ENCODE measurements at places on chromosomes 6 and 20.

- DNase-seq, result no peak
Measured at GRCh38 chr6:7696061-7696460, 29.8 kb upstream of the BMP6 start.

DNA sequence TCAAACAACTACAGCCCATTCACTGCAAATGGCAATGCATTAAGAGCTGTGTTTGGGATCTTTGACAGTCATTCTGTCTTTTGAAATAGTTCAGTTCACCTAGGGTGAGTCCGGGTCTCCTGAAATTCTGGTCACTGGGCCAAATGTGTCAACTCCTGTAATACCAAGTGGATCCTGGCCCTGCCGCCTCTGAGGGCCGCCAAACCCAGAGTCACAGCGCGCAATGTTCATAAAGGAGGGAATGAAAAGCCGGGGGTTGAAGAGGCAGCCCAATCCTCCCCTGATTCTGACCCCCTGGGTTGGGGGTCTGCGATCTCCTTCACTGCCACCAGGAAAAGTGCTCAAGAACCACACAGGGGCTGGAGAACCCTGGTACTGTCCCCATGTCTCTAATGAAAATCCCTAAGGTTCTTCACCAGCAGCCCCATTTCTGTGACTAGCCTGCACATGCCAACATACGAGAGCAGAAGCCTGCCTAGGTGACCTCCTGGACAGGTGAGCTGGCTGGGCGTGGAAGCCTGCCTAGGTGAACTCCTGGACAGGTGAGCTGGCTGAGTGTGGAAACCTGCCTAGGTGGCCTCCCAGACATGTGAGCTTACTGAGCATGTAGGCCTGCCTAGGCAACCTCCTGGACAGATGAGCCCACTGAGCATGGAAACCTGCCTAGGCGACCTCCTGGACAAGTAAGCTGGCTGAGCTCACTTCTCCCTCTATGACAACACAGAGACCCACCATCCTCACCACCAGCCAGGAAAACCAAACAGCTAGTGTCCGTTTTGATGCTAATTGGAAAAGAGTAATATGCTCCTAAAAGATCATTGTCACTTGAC is 16.1 kb upstream of the APMAP start:
- no peak for DNase-seq

DNA sequence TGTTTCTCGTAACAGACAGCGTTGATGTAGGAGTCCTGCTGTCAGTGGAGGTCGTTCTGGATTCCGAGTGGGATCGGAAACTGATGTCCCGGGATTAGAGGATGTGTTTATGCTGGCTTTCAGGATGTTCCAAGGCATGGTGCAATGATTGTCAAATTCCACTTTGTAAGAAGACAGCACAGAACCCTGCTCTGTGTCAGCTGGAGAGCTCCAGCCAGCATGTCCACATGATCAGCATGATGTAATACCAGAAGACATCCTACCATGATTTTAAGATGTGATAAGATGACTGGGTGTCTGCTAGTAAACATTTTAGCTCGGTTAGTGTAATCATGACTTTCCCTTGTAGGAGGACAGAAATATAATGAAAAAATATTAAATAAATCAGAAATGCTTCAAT is 20.3 kb downstream of the ENPP1 start:
- no peak for DNase-seq

DNA sequence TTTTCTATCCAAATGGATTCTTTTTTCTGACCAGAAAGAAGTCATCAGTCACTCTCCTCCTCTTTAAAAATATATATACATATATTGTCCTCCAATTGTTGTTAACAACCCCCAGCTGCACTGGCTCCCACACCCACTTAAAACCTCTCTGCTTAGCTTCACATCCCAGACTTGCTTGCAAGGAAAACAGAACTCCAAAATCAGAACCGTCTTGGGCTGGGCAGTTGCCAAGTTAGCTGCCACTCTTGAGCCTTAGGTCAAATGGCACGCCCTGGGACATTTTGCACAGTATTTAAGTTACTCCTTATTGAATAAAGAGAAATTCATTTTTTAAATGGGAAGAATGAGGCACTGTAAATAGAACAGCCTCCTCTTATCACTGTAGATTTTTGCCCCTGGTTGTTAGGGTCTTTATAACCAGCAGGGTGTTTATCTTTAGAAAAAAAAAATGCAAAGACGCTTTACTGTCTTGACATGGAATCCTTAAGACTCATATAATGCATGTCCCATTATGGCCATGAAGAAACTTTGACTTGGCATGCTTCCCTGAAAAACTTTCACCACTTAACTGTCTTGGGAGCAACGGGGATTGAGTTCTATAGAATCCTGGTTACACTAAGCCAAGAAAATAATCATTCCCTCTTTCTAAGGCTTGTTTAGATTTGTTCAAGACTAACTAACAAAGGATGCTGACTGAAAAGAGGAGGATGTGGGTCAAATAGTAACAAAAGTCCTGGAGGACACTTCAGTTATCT is 204.5 kb downstream of the ISM1 start:
- DNase-seq, result peak; percentile 4

DNA sequence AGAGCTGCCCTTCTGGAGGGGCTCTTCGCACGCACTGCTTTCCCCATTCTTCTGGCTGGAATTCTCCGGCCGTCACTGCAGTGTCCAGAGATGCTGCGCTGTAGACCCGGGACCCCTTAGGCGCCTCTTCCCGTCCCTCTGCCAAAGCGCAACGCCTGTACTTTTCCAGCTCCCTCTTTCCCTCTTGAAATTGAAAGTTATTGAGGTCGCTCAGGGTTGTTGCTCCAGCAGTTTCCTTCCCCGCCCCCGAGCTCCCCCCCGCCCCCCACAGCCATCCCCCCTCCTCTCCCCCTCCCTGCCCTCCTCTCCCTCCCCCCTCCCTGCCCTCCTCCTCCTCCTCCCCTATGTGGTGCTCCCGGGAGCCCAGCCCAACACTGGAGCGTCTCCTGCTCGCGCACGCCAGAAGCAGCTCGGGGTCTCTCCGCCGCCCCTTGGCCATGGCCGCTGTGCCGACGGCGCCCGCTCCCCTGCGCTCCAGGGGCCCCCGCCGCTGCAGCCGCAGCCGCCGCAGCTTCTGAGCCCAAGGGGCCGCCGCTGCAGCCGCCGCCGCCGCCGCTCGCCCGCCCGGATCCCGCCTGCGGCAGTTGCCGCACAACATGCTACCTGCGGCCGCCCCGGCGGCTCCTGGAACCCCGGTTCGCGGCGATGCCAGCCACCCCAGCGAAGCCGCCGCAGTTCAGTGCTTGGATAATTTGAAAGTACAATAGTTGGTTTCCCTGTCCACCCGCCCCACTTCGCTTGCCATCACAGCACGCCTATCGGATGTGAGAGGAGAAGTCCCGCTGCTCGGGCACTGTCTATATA is at the start of gene RSPO3:
RSPO3 (plus strand) TSS at position 374 of the 804 bp plus-strand sequence. CDS start 522 bp downstream, outside the sequence.
- DNase-seq, result no peak

- no peak for DNase-seq
Measured at GRCh38 chr20:1861996-1862662, 33.1 kb upstream of the SIRPA start.

- DNase-seq, result no peak
Measured at GRCh38 chr20:44702776-44703175, 12.4 kb upstream of the CCN5 start.

DNA sequence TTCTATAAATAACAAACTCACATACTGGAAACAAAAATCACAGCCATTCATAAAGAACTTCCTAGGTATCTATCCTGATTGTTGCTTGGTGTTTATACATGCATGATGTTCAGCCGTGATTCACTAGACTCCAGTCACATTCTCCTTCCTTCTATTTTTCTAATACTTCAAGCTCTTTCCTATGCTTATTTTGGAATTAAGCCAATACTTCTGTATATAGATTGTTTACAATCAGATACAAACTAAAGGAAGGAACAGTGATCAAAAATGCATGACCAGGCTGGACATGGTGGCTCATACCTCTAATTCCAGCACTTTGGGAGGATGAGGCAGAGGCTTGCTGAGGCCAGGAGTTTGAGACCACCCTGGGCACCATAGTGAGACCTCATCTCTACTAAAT is 377.5 kb upstream of the IRAK1BP1 start:
- no peak for DNase-seq

DNA sequence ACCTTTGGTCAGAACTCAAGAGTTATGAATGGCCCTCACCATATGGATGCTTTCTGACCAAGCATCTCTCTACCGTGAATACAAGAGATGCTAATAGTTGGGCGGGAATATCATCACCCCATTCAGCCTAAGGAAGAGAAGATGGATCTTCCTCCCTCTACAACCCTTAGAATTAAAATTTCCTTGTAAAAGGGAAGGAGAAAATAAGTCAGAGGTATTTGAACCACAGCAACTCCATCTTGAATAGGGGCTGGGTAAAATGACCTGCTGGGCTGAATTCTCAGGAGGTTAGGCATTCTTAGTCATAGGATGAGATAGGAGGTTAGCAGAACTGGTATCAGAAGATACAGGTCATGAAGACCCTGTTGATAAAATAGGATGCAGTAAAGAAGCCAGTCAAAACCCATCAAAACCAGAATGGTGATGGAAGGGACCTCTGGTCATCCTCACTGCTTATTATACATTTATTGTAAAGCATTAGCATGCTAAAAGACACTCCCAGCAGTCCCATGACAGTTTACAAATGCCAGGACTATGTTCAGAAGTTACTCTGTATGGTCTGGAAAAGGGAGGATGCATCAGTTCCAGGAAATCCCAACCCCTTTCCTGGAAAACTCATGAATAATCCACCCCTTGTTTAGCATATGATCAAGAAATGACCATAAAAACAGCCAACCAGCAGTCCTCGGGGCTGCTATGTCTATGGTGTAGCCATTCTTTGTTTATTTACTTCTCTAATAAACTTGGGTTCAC is 101.2 kb downstream of the DTNBP1 start:
- no peak for DNase-seq

- DNase-seq, result peak; percentile 59
Measured at GRCh38 chr6:31122791-31123706, 2.8 kb upstream of the CDSN start.

GRCh38 chr6:75290136-75290945 is 5.7 kb upstream of the TMEM30A start:
- DNase-seq, result no peak

DNA sequence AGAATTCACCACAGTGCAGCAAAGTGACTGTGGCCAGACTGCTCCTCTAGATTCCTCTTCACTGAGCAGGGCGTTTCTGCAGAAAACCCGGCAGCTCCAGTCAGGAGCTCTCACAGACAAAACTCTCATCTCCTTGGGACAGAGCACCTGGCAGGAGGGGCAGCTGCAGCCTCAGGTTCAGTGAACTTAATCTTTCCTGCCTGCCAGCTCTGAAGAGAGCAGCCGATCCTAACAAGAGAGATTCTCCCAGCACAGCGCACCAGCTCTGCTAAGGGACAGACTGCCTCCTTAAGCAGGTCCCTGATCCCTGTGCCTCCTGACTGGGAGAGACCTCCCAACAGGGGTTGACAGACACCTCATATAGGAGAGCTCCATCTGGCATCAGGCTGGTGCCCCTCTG is 1065.5 kb downstream of the GRIK2 start:
- no peak for DNase-seq

DNA sequence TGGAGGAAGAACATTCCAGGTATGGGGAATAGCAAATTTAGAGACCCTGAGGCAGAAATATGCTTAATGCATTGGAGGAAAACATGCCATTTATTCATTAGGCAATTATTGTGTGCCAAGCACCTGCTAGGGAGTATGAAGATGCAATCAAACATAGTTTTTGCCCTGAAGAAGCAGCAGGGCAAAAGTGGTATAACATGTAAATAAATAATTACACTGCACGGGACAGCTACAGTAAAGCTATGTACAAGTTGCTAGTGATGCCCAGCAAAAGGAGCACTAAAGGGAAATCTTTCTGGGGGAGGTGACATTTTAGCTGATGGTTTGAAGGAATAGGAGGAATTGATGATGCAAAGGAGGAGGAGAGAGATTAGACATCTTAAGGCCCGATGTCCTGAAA is 624 bp upstream of the TJAP1 start:
- DNase-seq, result no peak

DNA sequence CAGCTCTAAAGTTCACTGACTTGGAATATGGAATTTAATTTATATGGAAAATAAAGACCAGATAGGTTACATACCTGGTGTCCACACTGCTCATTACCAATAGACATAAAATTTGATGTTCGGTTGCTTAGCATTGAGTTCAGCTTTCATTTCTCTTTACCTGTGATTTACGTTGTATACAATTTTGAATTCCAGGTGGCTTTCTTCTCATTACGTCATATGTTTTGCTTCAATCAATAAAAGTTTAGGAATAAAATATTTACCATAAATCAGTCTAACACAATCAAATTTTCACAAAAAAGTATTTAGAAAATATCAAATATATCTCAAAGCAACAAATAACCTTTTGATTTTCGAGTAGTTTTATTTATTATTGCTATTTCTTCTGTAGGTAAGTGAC is 40.8 kb downstream of the HDGFL1 start:
- DNase-seq, result no peak

GRCh38 chr6:63804381-63804956 is 168.9 kb downstream of the PHF3 start:
- no peak for DNase-seq

GRCh38 chr6:15206887-15207286 is 39.0 kb upstream of the JARID2 start:
- no peak for DNase-seq

DNA sequence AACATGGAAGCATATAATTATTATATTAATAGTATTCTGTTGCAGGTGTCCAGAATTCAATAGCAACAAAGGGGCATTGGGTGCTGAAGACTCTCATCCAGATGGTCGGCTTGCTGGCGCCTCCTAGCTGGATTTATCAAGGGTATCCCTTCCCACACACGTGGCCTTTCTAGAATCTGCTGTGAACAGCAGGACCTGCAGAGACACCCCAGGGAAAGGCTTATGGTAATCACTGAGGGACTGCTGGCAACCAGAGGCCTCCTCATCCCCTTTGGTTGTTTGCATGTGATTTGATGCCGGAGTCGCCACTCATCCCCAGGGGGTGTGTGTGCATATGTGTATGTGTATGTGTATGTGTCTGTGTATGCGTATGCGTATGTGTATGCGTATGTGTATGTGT is 20.6 kb downstream of the ZFP64 start:
- no peak for DNase-seq

- no peak for DNase-seq
Measured at GRCh38 chr6:149455031-149455732, 29.6 kb downstream of the ZC3H12D start.

DNA sequence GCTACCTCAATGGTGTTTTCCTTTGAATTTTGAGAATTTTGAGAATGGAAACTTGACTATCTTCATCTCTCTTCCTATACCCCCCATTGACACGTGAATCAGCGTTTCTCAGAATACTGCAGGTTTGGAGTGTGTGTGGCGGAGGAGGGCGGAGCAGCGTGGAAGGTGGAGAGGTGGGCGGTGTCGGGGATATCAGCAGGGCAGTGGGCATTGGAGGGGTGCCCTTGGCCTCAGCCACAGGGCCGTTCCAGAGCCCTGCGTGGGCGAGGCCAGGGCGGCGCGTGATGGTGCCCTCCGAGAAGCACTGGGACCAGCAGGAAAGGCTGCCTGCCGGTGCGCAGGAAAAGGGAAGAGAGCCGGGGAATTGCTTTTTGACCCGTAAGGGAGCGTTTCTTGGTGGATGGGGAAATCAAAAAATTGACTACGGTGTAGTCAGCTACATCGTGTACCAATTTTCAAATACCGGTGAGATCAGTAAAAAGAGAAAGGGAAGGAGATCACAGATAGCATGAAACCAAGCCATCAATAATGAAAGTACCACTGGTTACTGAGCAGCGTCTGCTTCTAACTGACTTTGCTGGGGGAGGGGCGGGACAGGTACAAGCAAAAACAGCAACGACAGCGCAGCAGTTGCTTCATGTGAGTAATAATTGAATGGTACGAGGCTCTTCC is 82.7 kb upstream of the DUSP22 start:
- DNase-seq, result no peak

- no peak for DNase-seq
Measured at GRCh38 chr6:106788761-106789160, 159.4 kb downstream of the QRSL1 start.

GRCh38 chr6:139982195-139982594 is 607.7 kb upstream of the CITED2 start:
- no peak for DNase-seq

All from small intestine (tissue), 16 donors.